Neural progenitor cell (in vitro differentiated cells): ENCODE measurements at places on chromosomes 12 and 14. TPM values are rescaled to one million over a fixed set of nuclear protein-coding genes. Genes with fewer than 3 reads are reported as not detected.

DNA sequence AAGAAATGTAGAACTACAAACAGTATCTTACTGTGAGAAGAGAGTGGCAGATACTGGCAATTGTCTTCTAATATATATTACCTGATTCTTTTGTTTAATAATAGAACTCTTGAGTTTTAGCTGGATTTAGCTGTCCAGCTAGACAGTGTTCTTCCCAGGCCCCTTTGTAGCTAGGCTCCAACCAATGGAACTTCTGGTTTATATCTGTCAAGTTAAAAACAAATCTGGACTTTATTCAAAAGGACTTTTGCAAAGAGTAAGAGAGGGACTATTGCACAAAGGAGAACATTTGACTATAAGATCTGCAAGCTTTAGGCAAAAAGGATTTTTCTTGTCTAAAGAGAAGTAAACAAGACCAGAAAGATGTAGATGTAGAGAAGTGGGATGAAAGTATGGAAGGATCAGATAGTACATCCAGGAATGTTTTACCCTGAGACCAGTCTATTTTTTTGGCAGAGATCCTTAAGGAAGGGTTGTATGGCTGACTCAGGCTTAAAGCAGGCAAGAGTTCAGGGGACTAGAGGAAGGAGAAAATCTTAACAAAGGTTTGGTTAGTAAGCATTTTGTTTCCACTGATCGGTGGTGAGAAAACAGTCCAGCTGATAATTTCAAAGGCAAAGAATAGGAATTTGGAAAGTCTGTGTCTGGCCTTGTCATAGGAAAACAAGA lies 111.1 kb upstream of the PLEKHA5 start:
- no peak overlapping the region for H3K27ac ChIP-seq
- no peak for DNase-seq
- H3K4me3 ChIP-seq, result no peak overlapping the region
- H3K4me1 ChIP-seq, result peaks cover 11% of the 10 kb centered on the region

GRCh38 chr14:69263771-69264170 lies 3.8 kb downstream of the GALNT16 start:
- peaks cover 22% of the 10 kb centered on the region for H3K4me1 ChIP-seq
- H3K36me3 ChIP-seq, result no peaks in the 10 kb centered on the region
- no peak for DNase-seq
- no peak overlapping the region for H3K27ac ChIP-seq

DNA sequence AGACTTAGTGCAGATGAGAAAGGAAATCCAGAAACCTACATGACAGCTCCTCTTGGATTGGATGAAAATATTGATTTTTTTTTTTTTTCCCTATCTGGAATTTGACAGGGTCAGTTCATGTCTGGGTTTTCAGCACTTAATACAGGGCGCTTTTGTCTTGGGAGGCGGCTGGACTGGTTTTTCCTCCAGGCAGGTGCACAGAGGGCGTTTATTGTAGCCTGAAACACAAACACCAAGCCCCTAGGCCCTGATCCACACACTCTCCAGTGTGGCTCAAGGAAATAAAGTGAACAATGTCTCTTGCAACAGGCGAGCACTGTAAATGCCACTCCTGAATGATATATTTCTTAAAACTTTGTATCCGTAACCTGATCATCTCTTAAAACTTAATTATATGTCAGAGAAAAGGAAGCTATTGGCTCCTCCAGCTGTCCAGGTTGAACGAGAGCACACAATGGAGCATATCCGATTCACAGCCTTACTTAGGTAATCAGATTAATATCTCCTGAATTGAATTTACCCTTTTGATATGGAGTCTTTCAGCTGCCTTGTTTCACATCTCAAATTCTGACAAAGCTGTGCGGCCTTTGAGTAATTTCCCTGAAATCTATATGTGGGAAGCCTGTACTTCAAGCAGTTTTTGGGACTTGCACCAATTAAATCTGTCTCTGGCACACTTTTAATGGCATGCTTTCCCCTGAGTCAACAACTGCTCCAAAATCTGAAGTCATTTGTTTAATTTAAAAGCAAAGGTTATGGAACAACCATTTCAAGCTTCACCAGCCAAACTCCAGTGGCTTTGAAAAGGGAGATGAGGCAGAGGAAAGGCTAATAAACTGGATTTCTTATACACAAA lies 485.7 kb downstream of the ZFP36L1 start:
- H3K27ac ChIP-seq, result no peak overlapping the region
- no peak for DNase-seq
- H3K4me3 ChIP-seq, result no peak overlapping the region
- H3K27me3 ChIP-seq, result no peaks in the 10 kb centered on the region
- H3K36me3 ChIP-seq, result no peaks in the 10 kb centered on the region

- H3K27me3 ChIP-seq, result no peaks in the 10 kb centered on the region
- H3K4me1 ChIP-seq, result peaks cover 18% of the 10 kb centered on the region
- H3K4me3 ChIP-seq, result no peak overlapping the region
- DNase-seq, result no peak
- no peak overlapping the region for H3K27ac ChIP-seq
These were observed 4.8 kb downstream of the RNF34 start for GRCh38 chr12:121404734-121405133.

DNA sequence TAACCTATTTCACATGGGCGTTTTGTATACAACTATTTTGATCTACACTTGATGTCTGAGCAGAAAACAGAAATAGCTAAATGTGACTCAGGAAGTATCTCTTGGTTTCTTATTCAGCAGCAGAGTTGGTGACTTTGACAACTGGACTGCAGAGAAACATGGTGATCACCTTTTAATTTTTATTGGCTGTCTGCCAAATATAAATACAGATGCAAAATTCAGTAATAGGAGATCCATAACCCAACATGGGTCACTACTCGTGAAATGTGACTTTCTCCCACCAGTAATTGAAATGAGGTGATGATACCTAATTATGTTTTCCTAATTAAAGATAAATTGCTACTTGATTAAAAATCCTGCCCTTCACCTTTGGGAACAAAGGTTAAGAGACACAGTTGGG lies 487.1 kb downstream of the NELL2 start:
- no peaks in the 10 kb centered on the region for H3K27me3 ChIP-seq
- H3K4me3 ChIP-seq, result no peak overlapping the region
- H3K36me3 ChIP-seq, result no peaks in the 10 kb centered on the region
- H3K4me1 ChIP-seq, result no peaks in the 10 kb centered on the region

SLC10A1 gene
- total RNA-seq, result not detected in 2 replicates

CLEC1B gene
- total RNA-seq, result not detected in 2 replicates

COX8C gene
- not detected in 2 replicates for total RNA-seq

PKP2 gene
- 10.6 and 11.1 TPM in 2 replicates for total RNA-seq

MYF6 gene
- total RNA-seq, result 0.43 and 0.97 TPM in 2 replicates

DNAH10 gene
- 0.26 and 0.31 TPM in 2 replicates for total RNA-seq
